Stimulated activated CD8-positive, alpha-beta memory T cell treated with anti-CD3 and anti-CD28 coated beads, Interleukin-4, amount 100 ng/mL, for 1 hour (primary cell): ENCODE measurements at places on chromosomes 7 and 10.
A peak's percentile ranks its signal among the peaks of the same experiment; 100 is the strongest.

- no peak for DNase-seq
Observed at GRCh38 chr7:140058517-140058916, 4.2 kb downstream of the PARP12 start.

DNA sequence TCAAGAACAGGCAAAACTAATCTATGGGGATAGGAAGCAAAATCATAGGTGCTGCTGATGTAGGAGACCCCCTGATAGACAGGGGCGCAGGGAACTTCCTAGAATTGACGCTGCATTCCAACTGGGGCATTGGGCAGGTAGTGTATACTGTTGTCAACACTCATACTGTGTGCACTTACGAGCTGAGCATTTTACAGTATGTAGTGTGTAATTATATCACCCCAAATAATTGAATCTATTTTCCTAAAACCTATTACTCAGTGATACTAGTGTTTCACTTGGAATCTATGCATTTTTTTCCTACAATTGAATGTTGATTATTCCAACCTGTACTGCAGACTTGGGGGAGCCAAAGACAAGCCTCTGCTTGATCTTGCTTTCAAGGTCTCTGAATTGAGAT, 207.0 kb upstream of the PRKCQ start:
- no peak for DNase-seq

DNA sequence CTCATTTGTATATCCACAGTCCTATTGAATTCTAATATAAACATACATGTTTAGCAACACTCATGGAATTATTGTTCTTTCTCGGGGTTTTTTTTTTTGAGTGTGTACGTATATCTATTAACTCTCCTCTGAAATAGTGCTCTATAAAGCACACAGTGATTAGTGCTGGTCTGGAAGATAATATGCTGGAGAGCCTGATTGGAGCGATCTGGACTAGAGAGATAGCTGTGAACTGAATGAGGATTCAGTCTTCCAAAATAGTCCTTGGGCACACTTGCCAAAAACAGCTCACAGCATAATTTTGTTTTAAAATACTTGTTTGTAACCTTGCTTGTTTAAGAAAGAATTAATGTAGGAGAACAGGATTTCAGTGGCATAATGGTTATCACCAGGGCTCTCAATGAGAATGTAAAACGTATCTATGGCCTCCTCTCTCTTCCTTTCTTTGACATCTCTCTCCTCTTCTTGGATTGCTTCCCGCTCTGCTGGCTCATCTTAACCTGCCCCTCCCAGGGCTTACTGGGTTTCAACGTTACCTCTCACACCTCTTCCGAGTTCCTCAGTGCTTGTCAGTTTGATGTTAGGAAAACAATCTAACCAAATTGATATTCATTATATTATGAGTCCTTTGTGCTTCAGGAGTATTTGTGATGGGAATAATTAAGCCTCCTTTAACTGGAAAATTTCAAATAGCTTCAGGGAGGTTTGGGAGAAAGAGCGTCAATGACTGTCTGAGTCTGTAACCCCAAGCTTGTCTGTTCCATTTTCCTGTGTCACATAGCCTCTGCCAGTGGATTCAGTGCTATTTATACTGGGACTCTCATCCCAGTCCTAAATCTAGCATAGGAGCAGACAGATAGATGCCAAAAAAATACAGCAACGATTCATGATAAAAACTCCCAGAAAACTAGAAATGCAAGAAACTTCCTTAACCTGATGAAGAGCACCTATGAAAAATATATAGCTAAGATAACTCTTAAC, 16.2 kb upstream of the AGK start:
- DNase-seq: no peak

GRCh38 chr7:129843978-129844840, 108.6 kb downstream of the UBE2H start:
- DNase-seq: no peak

GRCh38 chr7:102828286-102828685, 79.5 kb downstream of the FAM185A start:
- DNase-seq: no peak

DNA sequence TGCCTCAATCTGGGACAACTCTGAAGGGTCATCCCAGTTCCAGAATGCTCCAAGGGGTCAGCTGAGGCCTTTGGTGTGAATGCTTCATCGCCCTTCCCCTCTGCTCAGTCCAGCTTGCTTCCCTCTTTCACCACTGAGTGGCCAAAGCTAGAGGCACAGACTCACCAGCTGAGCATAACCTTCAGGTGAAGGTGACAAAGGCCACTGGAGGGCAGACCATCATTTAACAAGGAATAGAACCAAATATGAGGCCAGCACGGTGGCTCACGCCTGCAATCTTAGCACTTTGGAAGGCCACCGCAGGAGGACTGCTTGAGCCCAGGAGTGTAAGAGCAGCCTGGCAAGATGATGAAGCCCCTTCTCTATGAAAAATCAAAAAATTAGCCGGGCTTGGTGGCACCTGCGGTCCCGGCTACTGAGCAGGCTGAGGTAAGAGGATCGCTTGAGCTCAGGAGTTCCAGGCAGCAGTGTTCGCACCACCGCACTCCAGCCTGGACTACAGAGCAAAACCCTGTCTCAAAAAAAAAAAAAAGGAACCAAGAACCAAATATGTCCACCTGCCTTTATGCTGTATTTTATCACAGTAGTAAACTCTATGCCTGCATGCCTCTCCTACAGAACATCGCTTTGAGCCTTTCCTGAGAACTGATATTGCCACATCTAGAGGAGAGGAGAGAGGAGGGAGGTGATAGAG, 13.4 kb downstream of the PRKAG2 start:
- no peak for DNase-seq

GRCh38 chr10:5599613-5600520, 66.5 kb downstream of the ASB13 start:
- no peak for DNase-seq

GRCh38 chr7:106524690-106525059, 136.3 kb downstream of the CCDC71L start:
- no peak for DNase-seq

DNA sequence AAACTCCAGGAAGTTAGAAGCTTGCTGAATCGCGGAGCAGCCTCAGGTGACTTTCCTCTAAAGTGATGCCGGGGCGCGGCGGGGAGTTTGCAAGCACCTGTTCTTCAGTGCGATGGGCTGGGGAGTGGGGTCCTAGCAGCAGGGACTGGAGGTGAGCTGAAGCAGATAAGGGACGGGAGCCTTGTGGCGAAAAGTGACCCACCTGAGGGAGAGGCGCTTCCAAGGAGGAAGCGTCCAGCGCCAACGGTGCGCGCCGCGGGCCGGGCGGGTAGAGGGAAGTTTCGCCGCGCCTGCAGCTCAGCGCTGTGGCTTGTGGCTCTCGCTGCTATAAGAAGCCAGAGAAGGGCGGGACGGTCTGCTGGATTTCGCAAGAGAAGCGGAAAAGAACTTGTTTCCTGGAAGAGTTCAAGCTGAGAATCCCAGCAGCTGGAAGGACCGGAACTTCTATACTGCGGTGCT, at the start of gene STEAP4:
Gene STEAP4, minus strand, starts transcription at position 305 of the 459 bp plus-strand sequence. CDS start 22,625 bp downstream, outside the sequence.
- no peak for DNase-seq

GRCh38 chr7:115106316-115106715, 184.4 kb downstream of the MDFIC start:
- no peak for DNase-seq

GRCh38 chr7:36115448-36116321, 37.4 kb upstream of the EEPD1 start:
- DNase-seq: peak; percentile 4

GRCh38 chr10:32960022-32960421, 2.0 kb upstream of the ITGB1 start:
- no peak for DNase-seq

DNA sequence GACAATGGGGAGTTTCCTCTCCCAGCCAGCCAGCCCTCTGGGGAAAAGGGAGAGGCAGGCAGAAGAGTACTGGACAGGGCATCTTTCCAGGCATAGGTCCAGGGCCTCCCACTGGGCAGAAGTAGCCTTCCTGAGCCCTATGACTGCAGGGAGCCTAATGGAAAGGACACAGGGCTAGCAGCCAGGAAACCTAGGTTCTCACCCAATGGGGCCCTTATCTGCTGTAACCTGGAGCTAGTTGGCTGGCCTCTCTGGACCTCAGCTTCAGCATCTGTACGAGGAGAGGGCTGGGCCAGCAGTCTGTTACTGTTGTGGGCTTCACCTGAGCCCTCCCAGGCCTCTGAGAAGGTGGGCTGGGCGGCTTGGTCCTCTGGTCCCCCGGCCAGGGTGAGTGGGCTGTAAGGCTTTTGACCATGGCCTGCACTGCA, 22.4 kb downstream of the LDB3 start:
- DNase-seq: no peak

GRCh38 chr7:24660546-24660945, 87.3 kb downstream of the PALS2 start:
- DNase-seq: no peak

- DNase-seq: no peak
Observed at GRCh38 chr7:98870121-98870651, 372 bp upstream of the TMEM130 start.

DNA sequence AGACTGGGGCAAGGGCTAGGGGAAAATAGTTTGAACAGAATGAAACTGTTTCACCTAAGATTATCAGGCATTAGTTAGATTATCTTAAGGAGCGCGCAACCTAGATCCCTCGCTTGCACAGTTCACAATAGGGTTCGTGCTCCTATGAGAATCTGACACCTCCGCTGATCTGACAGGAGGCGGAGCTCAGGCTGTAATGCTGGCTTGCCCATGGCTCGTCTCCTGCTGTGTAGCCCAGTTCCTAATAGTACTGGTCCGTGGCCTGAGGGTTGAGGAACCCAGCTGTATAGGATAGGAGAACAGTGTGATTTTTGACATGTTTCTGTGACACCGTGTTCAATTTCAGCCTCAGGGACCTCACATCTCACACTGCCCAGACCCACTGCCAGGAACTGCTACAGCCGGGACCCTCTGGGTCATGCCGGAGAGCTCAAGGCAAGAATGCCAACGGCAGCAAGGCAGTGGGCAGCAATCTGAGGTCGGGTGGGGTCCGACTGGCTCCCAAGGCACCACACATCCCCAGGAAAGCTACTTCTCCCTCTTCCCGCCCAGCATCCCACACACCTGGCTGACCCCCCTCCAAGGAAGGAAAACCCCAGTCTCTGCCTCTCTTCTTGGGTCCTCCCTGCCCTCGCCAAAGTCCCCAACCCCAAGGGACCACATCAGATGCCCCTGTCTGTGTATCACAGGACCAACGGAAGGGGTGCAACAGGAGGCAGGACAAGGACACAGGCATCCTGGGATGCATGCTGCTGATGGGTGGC, 31.7 kb downstream of the CAMK2B start:
- DNase-seq: no peak
